ENCODE measurements at places on chromosomes 1 and 21.

- peak; percentile 88 for DNase-seq
Observed at GRCh38 chr1:78145105-78145580, 99.4 kb downstream of the GIPC2 start.

GRCh38 chr1:72885841-72886240 is 603.5 kb upstream of the NEGR1 start:
- no peak for DNase-seq

DNA sequence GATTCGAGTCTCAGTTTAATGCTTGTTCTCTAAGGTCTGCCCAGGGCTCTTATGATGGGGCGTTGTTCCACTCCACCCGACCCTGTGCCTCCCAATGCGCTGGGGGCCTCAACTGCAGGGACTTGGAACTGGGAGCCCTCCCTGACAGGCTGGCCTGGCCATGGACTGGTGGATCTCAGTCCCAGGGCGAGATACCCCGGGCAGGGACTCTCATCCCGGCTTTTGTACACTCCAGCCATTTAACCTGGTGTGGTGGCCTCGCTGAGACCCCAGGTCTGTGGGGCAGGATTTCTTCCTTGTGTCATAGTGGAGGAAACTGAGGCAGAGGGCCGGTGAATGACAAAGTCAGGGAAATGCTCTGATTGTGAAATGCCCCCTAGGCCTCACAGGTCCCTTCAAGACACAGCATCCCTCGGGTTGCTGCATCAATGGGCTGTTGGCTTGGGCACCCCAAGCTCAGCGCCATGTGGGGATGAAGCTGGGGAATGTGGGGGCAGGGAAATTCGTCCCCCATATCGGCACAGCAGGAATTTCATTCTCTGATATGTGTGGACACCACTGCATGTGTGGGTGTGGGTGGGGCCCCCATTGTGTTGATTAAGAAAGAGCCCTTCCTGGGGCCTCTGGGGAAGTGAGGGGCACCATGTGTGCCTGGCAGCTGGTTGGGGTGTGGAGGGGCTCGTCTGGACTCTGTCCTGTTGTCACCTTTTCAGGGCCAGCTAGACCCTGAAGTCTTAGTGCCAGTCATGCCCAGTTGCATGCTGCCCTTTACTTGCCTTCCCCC is 19.9 kb upstream of the ZNF678 start:
- DNase-seq: no peak

DNA sequence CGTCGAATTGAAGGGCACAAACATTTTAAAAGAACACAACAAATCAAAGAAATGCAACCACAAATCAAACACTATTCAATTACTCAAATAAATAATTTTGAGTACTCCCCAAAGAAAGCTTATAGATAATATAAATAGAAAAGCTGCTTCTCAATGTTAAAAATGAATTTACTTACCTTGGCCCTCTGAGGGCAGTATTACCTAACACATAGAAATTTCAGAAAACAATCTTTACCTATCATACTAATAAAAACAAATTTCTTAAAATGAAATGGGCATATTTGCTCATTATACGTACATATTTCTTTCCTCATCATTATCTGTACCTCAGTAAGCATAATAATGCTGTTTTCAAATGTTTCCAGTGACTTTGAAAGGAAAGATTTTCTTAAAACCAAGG is 141.8 kb downstream of the AKT3 start:
- no peak for DNase-seq

DNA sequence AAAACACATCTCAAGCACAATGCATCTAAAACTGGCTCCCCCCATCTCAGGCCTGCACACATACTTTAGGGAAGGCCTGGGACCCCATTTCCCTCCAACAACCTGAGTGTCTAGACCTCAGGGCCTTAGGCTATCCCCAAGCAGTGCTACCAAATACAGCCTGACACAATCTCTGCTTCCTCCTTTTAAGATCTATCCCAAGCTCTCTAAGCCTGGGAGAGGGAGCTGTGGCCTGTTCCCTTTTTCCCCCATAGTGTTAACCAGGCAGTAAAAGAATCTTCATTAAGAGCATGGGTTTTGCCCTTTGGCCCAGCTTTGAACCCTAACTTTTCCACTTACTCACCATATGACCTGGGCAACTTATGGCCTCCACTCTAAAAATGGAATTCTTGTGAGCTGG is 10.8 kb upstream of the COL8A2 start:
- DNase-seq: no peak

DNA sequence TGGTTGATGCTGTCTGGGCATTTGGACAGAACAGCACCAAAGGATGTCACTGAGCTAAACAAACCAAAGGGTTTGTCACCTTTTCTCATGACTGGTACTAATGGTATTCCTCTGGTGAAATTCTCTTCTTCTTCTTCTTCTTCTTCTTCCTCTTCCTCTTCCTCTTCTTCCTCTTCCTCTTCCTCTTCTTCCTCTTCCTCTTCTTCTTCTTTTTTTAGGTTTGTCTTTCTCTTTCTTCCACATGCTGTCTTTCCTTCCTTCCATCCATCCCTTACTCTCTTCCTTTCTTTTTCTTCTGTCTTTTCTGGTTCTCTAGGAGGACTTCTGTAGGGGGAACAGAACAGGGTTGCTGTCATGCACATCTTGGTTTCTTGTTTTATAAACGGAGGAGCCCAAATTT is 9.3 kb upstream of the IGFN1 start:
- no peak for DNase-seq

- DNase-seq: peak; percentile 35
Observed at GRCh38 chr1:45221716-45222115, 15.3 kb upstream of the ZSWIM5 start.

DNA sequence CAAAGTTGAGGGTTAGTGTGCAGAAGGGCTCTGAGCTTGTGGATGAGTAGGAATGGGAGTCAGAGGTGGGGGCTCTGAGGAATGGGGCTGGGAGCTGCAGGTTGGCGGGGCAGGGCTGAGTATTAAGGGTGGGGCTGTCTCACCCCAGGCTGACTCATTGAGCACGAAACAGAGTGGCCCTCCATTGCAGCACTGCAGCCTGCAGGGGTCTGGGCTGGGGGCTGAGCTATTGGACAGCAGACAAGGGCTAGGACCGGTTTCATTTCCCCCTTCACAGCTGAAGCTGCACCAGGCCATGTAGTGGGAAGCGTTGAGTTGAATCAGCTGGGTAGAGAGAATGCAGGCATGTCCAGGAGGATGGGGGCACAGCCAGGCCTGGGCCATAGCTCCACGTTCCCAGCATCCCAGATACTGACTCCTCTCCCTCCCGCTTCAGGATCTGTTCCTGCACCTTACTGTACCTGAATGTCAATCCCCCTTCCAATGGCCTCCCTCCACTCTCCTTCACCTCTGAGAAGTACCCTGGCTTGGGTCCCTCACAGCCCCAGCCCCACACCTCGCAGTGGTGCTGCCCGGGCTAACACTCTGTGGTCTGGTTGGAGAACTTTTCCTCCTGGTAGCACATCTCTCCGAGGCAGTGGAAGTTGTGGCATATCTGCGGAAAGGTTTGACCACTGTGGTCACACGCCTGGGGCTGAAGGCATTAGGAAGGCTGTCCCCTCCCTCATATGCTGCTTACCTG is 4.4 kb upstream of the INPP5B start:
- no peak for DNase-seq

Measured in fibroblast of mammary gland (primary cell).